PC-9 (cell line): ENCODE measurements at places on chromosomes 11 and 22. TPM values are rescaled to one million over a fixed set of nuclear protein-coding genes. Genes with fewer than 3 reads are reported as not detected.

DNA sequence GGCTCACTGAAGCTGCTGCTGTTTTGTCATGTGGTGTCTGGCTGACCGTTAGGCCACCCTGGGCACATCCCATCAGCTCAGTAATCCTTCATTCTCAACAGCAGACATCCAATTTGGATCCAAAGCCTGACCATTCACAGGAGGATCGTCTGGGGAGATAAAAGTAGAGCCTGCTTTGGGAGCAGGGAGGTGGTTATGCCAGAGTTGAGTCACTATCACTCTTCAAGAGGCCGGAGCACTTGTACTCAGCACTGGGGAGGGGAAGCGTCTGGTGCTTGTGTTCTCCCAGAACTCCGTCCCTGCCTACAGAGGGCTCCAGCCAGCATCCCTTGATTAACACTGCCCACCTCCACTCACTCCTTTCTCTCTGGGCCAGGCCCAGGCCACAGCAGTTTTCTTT, 382.6 kb downstream of the OPCML start:
- peaks cover 62% of the 10 kb centered on the region for H3K27me3 ChIP-seq
- no peaks in the 10 kb centered on the region for H3K36me3 ChIP-seq
- DNase-seq = no peak
- no peak overlapping the region for H3K27ac ChIP-seq
- H3K4me3 ChIP-seq = no peak overlapping the region

DNA sequence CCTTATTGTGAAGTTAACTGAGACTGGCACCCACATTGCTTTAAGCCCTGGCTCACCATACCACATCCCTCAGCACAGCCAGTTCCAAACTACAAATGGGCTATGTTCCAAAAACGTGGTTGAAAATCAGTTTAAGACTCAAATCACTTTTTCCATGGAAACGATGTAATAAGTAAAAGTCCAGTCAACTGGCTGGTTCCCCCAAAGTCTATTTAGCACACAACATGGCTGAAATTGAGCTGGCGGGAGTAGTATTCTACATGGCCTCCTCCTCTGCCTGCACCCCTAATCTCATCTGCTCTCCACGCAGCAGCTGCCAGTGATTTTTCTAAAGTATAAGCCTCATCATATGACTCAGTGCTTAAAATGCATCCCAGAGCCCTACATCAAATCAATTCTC, 40.9 kb upstream of the BIRC3 start:
- no peaks in the 10 kb centered on the region for H3K27me3 ChIP-seq
- no peak overlapping the region for H3K4me3 ChIP-seq
- DNase-seq = no peak
- no peak overlapping the region for H3K27ac ChIP-seq

Gene GLYAT
- not detected in 2 replicates for total RNA-seq

Gene SLC25A45
- 9.5 and 9.8 TPM in 2 replicates for total RNA-seq

Gene TRIM49
- total RNA-seq = not detected in 2 replicates
